ENCODE measurements at places on chromosomes 11 and 22.

GRCh38 chr22:32557444-32557843, 82.8 kb downstream of the FBXO7 start:
- DNase-seq = no peak

DNA sequence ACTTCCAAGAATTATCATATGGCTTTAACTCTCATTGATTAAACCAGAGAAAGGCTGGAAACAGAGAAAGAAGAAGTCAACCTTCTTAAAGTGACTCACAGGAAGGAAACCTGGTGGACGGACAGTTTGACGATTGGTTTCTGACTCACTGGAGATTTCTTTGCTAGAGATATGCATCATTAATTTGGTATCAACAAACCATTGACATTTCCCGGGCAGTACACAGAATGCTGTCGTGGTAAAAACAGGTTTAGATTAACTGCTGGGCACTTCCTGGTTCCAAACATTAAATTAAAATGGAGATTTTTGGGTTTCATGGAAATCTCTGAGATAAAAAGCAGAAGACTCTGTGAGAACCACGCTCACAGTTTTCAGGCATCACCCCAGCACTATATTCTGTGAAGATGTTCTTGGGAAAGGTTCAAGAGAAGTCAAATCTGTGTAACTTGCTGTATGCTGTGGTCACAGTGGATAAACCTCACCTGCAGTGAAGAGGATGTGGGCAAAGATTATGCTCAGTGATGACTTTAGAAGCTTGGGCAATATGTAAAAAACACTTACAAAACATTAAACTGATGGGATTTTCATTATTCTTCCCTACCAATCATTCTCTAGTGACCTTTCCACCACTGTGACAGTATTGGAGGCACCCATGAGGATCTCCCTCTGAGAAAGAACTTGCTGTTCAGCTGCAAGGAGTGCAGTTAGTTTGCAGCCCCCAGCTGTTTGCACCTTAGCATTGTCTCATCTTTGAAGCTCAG, 61.1 kb upstream of the CD44 start:
- peak; percentile 87 for DNase-seq

DNA sequence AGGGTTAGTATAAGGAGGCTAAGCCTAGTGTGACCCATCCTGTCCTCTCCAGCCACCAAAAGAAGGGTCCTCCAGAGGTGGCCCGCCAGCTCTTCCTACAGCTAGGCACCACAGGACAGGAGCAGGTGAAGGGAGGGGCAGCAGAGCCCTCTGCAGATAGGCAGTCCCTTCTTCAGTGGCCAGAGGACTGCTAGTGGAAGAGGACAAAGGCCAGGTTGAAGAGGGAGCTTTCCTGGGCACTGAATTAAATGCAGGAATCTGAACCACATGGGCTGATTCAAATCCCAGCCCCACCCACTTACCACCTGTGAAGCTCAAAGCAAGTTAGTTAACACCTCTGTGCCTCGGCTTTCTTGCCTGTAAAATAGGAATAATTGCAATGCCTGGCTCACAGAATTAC, 409.5 kb downstream of the NXPE2 start:
- DNase-seq = no peak

- DNase-seq = peak; percentile 87
These were observed 1.7 kb downstream of the CBX6 start for GRCh38 chr22:38870312-38870741.

- peak; percentile 23 for DNase-seq
These were observed 275.0 kb upstream of the SESN3 start for GRCh38 chr11:95505927-95506426.

GRCh38 chr11:77102246-77103210, at the start of gene OMP:
OMP (plus strand) TSS chr11:77102840; CDS start chr11:77102840, 0 bp downstream.
- no peak for DNase-seq

- DNase-seq = no peak
These were observed 73.6 kb downstream of the FBLN1 start for GRCh38 chr22:45576273-45576625.

DNA sequence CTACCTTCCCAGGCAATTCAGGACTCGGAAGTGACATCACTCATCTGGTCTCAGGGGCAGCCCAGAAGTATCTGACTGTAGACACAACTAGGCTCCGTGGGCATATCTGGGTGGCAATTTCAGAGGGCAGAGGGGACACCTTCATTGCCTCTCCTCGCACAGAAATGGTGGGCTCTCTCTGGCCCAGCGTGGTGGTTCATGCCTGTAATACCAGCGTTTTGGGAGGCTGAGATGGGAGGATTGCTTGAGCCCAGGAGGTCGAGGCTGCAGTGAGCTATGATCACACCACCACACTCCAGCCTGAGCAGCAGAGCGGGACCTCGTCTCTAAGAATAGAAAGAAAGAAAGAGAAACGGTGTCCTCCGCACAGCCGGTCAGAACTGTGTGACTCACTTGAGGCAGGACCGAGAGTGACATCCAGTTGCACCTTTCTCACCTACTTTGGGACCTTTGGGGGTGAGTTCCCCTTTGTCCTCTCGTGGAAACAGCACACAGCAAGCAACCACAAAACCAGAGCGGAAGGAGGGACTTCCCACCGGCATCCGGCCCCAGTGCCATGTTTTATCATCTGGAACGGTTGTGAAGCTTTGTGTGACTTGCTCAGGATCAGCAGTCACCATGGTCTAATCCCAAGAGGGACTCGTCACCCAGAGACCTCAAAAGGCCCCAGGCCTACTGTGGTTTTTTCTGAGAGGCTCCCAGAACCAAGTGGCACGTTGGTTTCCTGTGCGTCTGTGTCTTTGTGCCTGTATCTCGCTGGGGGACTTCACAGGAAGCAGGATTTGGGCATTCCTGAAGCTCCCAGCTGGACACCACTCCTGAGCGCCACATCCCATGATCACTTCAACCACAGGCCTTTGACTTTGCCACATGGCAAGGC, 38.4 kb upstream of the EMID1 start:
- no peak for DNase-seq

GRCh38 chr22:49396817-49397216, 430.9 kb downstream of the BRD1 start:
- DNase-seq = no peak

DNA sequence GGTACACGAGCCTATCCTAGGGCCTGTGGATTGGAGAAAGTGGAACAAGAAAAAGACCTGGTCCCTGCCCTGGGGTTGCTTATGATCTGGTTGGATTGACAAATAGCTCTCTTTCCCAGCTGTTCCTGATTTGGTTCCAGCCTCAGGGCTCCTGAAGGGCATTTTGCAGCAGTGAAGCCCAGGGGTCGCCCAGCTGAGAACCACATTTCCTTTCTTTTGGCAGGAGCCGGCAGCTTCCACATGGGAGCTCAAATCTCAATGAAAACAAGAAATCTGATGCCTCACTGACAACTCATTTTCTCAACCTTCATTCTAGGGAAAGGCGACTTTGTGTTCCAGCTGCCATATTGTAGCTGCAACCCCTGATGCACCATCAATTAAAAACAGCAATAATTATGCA, 140.6 kb upstream of the CADM1 start:
- no peak for DNase-seq

- DNase-seq = no peak
These were observed 54.7 kb downstream of the NF2 start for GRCh38 chr22:29658176-29658575.

- peak; percentile 15 for DNase-seq
These were observed 8.7 kb downstream of the OR51B4 start for GRCh38 chr11:5293028-5293427.

DNA sequence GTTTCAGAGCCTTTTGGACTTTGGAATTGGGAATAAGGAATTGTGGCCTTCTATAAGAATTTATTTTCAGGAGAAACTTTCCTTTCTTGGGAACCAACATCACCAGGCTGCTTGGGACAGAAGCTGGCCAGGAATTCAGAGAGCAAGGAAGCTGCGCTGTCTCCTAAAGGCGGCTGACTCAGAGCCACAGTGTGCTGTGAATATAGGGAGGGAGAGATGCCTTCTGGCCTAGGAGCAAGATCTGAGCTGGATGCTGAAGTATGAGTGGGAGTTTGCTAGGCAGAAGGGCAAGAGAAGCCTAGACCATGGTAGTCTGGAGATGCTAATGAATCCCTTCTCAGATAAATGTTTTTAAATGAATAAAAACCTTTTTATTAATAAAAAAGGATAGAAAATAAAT, 213.7 kb upstream of the TBCEL start:
- peak; percentile 4 for DNase-seq

- no peak for DNase-seq
These were observed 3.6 kb downstream of the INCENP start for GRCh38 chr11:62127426-62127825.

- DNase-seq = peak; percentile 89
These were observed 76.0 kb downstream of the ST3GAL4 start for GRCh38 chr11:126431401-126432064.

DNA sequence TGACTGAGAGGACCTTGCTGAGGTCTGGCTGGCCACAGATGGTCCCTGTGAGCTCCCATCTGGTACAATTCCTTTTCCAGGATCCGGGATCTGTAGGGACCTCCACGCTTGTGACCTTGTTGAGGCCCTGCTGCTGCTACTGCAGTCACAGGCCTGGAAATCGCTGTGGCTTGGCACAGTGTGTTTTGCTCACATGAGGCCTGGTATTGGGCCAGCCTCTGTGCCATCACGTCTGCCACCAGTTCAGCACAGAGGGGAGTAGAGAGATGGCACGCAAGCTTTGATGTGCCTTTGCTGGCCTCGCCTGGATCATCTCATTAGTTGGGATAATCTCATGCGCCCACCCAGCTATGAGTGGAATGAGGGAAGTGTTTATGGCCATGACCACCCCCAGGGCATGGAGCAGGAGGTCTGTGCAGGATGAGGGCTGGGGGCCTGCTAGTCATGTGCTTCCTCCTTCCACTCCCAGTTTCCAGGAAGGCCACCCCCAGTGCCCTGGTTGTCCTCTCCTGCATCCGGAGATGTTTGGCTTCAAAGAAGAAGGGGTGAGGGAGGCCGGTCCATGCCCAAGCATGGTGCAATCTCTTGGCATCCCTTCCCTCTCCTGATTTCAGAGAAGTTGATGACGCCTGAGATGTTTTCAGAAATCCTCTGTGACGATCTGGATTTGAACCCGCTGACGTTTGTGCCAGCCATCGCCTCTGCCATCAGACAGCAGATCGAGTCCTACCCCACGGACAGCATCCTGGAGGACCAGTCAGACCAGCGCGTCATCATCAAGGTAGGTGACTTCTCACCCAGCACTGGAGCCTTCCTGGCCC, 22.4 kb downstream of the DERL3 start:
- DNase-seq = no peak

DNA sequence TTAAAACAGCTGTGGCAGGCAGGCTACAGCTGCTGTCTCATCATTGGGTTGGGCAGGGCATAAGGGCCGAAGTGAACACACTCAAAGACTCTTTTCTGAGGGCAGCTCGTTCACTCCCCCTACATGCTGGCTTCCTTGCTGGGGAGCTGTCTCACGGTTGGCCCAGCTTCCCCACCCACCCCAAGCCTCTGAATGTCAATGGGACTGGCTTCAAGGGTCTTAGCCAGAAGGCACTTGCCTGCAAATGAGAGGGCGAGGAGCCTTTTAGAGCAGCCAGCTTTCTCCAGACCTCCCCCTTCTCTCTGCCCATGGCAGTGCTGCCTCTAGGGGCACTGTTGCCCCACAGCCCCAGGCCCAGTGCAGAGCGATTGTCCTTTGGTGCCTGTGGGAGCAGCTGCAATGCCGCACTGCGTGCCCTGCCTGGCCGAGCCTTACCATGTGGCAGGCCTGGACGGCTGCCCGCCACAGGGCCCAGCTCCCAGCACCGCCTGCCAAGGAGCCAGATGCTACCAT, 94.7 kb upstream of the RASSF10 start:
- peak; percentile 18 for DNase-seq

DNA sequence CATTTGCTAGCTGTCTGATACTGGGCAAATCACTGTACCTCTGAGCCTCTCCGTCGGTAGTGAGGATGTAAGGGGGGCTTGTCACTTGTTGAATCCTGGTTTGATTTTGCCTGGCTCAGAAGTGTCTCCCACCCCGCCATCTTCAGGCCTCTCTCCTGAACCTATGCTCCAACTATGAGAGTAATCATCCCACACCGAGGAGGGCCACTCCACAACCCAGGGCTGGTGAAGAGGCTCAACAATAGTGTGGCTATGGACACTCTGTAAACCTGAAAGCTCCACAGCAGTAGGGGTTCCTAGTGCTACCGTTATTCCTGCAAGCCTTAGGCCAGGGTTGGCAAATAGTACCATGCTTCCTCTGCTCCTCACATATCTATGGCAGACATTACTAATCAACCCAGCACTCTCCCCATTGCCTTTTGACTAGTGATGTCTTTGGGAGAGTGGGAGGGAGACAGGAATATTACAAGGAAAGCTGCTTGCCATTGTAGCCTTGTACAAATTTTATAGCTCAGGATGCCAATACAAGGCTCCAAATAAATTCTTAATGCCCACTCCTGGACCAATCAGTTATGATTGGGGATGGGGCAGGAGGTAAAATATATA, 134.0 kb upstream of the TEAD1 start:
- peak; percentile 78 for DNase-seq

GRCh38 chr11:9047964-9048523, 43.4 kb downstream of the SCUBE2 start:
- no peak for DNase-seq

DNA sequence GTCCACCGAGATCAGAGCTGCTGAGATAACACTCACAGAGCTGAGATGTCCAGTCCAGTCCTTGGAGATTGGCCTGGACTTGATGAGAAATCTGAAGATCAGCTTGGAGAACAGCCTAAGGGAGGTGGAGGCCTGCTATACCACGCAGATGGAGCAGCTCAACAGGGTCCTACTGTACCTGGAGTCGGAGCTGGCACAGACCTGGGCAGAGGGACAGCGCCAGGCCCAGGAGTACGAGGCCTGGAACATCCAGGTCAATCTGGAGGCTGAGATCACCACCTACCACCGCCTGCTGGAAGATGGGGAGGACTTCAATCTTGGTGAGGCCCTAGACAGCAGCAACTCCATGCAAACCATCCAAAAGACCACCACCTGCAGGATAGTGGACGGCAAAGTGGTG, 33.1 kb downstream of the CLTCL1 start:
- DNase-seq = no peak

GRCh38 chr11:66238786-66239413, 29.5 kb upstream of the RAB1B start:
- no peak for DNase-seq

DNA sequence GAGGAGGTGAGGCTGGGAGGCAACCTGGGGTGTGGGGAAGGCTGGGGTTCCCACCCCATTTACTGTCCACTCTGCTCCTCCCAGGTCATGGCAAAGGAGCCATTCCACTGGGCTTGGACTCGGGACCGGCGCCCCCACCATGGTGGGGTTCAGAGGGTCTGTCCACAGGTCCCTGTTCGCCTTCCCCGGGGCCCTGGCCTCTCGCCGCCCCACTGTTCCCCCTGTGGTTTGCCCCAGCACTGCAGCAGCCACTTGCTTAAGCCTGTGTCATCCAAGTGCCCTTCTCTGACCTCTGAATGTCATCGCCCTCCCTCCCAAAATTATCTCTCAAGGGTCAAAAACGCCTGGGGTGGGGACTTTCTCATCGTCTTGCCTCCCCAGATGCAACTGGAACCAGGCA, 2.6 kb downstream of the SPDYC start:
- DNase-seq = no peak

GRCh38 chr11:97254790-97255189, 865.0 kb downstream of the JRKL start:
- no peak for DNase-seq

GRCh38 chr11:18669711-18670110, 28.9 kb upstream of the TMEM86A start:
- DNase-seq = no peak
